Ecto neural progenitor cell (in vitro differentiated cells): ENCODE measurements at places on chromosomes 13 and 19.

GRCh38 chr19:1540365-1540925 lies 16.6 kb downstream of the PLK5 start:
- DNase-seq: no peak

DNA sequence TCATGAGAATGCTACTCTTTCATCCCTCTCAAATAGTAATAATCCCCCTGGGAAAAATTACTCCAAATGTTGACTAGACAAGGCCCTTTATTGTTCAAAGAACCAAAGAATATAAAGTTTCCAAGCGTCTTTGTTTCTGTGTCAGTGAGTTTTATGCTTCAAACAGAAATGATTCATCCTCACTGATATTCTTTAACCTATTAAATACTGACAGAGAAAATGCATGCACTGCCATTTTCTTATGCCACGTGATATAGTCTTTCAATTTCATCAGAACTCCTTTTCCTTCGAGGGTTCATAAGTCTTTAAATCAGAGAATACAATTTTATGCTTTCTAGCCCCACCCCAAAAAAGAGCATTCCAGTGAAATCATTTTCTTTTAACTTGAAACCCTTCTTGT lies 211.6 kb downstream of the SHISA2 start:
- no peak for DNase-seq

DNA sequence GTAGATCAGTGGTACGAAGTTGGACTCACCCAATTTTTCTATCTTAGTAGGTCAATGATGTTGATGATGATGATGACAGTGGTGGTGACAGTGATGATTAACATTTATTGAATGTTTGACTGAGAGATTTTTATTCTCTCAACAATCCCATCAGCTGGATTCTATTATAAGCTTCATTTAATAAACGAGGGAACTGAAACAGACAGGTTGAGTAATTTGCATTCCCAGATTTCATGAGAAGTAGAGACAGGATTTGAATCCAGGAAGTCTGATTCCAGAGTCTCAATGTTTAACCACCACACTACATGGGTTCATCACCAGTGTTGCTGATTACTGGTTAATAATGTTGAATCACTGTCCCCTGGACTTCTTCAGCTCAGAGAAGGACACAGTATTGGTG lies 168.9 kb downstream of the FLT1 start:
- no peak for DNase-seq

DNA sequence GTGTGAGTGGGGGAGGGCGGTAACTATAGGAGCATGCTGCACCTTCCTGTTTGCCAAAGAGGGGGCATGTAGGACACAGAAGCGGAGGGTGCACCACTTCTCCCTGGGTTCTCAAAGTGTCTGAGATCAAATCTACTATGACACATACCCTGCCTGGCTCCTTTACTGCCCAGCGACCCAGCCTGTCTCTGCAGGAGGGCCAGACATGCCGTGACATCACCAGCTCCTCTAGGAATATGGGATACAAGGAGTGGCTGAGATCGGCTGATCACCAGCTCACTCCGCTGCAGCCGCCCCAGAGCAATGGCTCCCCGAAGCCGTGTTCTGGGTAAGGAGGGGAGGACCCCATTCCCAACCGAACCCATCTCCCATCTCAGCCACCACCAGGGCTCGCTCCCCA lies 16.4 kb upstream of the IGFL1 start:
- DNase-seq: no peak

- DNase-seq: no peak
Measured at GRCh38 chr19:3509566-3509989, 3.5 kb downstream of the FZR1 start.

- DNase-seq: no peak
Measured at GRCh38 chr19:58571575-58571947, 1.6 kb downstream of the MZF1 start.

DNA sequence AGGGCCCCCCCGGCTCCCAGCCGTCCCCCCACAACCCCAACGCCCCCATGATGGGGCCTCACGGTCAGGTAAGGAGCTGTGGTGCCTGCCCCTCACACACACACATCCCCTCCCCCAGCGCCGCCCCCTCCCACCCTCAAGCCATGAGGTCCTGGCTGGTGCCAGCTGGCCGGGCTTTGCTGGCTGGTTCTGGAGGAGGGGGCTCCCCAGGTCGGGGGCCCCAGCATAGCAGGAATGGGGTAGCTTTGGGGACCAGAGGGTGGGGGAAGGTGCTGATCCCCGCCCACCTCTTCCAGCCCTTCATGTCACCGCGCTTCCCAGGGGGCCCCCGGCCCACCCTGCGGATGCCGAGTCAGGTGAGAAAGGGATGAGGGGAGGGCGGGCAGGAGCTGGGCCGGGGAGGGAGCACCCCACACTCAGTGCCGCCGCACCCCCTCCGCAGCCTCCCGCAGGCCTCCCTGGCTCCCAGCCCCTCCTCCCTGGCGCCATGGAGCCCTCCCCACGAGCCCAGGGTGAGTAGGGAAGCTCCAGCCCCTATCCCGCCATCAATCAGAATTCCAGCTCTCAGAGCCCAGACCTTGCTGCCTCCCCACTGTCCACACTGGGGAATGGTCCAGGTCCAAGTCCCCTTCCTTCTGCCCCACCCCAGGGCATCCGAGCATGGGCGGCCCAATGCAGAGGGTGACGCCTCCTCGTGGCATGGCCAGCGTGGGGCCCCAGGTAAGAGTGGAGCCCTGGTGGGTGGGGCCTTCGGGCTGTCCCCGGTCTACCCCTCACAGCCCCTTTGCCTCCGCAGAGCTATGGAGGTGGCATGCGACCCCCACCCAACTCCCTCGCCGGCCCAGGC lies 6.4 kb downstream of the ISYNA1 start:
- DNase-seq: no peak

- no peak for DNase-seq
Measured at GRCh38 chr19:15114153-15114540, 6.9 kb downstream of the SYDE1 start.

- no peak for DNase-seq
Measured at GRCh38 chr19:53389571-53389970, 5.4 kb upstream of the ZNF765 start.

DNA sequence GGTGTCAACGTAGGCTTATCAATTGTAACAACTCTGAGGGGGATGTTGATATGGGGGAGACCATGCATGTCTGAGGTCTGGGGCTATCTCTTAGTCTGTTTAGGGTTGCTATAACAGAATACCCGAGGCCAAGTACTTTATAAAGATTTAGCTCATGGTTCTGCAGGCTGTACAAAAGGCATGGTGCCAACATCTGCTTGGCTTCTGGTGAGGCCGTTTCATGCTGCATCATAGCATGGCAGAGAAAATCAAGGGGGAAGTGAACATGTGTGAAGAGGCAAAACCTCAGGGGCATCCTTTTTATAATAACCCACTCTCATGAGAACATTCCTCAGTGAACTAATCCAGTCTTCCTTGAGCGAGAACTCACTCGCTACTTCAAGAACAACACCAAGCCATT lies 353.8 kb downstream of the ENOX1 start:
- no peak for DNase-seq
